ENCODE measurements at places on chromosomes 1 and 21. TPM values are rescaled to one million over a fixed set of nuclear protein-coding genes. Genes with fewer than 3 reads are reported as not detected.

GRCh38 chr21:18960306-18960705 is 556.7 kb upstream of the TMPRSS15 start:
- no peak for DNase-seq

DNA sequence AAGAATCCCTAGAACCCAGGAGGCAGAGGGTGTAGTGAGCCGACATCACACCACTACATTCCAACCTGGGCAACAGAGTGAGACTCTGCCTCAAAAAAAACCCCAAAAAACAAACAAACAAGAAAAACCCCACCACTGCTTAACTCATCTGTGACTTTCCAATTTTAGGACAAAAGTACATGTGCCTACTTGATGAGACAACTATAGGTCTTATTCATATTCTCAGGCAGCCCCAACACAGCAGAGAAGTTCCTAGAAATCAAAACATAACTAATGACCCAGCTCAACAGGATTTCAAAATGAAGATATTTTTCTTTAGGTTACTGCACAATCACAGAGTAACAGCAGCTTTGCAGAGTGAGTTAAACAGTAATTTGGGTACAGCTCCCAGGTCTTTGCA is 26.4 kb downstream of the TIAM1 start:
- no peak for DNase-seq

DNA sequence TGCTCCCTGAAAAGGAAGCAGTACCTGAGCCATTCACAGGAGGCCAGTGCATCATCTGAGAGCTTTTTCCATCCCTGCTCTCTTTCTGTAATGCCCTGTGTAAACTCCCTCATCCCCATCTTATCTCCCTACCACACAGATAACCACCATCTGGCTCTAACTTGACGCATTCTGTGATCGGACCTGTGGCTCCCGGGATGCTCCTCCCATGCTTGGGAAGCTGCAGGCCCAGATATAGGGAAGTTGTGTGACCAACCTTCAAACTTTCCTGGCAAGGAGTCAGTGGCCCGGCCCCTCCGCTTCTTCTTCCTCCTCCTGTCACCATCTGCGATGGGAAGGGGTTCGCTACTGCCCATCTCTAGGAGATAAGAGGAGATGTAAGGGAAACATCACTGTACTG is 21.1 kb downstream of the MKNK1 start:
- no peak for DNase-seq

- no peak for DNase-seq
These were observed 248.4 kb downstream of the DENND1B start for GRCh38 chr1:197526736-197527371.

The LCK gene
- 2.4 TPM for total RNA-seq

The ACTA1 gene
- total RNA-seq = not detected

The GNG4 gene
- total RNA-seq = 2.9 TPM

The CLEC20A gene
- total RNA-seq = not detected

GRCh38 chr1:107877745-107878144 is 87.2 kb downstream of the VAV3 start:
- no peak for DNase-seq
